ENCODE measurements at places on chromosomes 2 and 18.

- no peak for DNase-seq
Measured at GRCh38 chr2:155442088-155442487, 743.6 kb downstream of the KCNJ3 start.

GRCh38 chr2:189336276-189336975 lies 104.8 kb upstream of the WDR75 start:
- DNase-seq: no peak

DNA sequence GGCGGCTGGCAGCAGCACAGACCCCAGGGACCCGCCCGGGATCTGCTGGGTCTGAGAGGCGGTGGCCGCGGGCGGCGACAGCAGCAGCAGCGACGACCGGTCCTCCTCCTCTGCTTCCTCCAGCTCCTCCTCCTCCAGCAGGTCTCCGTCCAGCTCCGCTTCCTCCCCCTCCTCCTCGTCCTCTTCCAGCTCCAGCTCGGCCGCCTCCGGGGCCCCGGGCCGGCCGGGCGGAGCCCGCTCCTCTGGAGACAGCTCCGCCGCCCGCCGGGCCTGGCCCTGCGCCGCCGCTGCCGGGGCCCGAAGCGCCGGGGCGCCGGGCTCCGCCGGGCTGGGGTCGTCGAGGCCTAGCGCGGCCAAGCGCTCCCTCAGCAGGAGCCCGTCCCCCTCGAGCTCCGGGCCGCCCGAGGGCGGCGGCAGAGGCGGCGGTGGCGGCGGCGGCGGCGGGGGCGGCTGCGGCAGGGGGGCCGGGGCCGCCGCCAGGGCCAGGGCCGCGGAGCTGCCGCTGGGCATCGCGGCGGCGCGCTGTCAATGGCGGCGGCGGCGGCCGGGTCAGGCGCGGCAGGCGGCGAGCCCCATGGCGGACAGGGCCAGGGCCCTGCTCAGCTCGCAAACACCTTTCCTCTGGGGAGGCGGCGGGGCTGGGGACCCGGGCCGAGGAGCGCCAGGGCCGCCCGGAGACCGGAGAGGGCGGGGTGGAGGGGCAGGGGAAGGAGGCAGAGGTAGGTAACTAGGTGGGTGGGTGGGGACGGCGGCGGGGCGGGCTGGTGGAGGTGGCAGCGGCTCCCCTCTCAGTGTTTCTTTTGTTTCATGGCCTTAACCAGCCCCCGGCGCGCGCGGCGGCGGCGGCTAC lies 445 bp downstream of the MEX3C start:
- DNase-seq: peak; percentile 84

DNA sequence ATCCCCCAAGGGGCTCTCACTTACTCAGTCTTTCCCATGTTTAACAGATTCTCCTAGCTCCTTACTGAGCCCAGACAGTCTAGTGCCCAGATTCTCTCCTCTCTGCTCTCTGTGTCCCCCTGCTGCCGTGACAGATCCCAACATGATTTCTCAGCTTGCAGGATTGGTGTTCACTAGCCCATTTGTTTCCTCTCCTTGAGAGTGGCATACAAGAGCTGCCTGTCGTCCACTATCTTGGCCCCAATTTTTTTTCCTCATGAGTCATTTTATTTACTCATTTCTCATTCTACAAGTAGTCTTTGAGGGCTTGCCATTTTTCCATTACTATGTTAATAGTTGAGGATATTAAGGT lies 199.9 kb upstream of the FN1 start:
- DNase-seq: no peak

DNA sequence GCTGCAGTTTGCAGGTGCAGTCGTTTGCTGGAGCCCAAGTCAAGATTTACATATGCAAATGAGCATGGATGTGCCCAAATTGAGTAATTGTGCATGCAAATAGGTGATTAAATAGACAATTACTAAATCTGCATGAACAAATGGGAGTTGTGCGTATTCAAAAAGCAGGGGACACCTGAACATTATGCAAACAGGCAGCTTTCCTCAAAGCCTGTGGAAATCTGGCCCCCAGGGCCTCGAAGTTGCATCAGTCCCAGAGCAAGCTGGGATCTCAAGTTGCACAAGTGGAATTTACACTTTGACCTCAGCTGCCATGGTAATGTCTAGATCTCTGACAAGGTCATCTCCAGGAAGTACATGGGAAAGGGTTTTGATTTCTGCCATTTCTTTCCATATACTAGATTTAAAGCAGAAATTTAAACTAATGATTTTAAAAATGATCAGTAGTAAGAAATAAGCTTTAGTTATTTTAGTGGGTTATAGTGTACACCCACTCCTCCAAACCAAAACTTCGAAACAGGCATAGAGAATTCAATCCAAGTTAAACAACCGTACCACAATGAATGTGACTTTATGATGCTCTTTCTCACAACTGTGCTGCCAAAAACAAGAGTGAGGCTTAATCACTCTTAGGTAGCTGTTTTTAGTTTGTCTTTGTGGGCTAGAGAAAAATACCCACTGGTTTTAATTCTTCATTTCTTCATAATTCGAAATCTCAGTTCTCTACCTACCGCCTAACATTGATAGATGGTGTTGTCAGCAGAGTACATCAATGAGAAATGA lies 110.7 kb downstream of the RND3 start:
- DNase-seq: no peak

- no peak for DNase-seq
Measured at GRCh38 chr2:237096911-237097310, 11.2 kb downstream of the COPS8 start.

DNA sequence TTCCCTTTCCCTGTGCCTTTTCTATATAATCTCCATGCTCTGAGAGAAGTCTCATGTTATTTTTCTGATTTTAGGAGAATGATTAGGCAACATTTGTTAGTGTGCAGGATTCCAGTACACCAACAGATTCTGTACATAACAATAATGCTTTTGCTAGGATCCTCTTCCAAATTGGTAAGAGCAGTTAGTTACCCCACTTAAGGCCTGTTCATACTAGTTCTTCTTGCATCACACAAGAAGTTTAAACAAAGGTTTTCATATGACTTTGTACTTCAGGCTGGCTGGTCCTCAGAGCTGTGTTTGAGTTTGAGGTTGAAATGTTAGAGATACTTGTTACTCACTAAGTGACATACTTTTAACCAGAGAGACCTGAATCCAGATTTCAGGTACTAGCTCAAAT lies 686.9 kb upstream of the NRXN1 start:
- DNase-seq: no peak

DNA sequence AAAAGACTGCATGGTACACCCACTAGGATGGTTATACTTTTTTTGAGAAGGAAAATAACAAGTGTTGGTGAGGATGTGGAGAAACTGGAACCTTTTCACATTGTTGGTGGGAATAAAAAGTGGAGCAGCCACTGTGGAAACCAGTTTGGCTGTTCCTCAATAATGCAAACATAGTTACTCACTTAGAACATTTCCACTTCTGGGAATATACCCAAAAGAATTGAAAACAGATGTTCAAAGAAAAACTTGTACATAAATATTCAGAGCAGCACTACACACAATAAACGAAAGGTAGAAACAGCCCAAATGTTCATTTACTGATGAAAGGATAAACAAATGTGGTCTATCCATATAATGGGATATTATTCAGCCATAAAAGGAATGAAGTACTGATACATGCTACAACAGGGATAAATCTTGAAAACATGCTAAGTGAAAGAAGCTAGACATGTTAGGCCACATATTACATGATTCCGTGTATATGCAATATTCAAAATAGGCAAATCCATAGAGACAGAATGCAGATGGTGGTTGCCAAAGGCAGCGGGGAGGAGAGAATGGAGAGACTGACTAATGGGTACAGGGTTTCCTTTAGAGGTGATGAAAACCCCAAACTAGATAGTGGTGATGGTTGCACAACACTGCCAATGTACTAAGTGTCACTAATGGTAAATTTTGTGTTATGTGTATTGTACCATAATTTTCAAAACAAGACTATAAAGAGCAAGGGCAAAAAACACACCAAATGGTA lies 20.9 kb upstream of the LMAN1 start:
- DNase-seq: no peak

- DNase-seq: no peak
Measured at GRCh38 chr2:128408349-128409305, 90.0 kb upstream of the HS6ST1 start.

- no peak for DNase-seq
Measured at GRCh38 chr18:3985020-3985419, 470.1 kb downstream of the DLGAP1 start.

DNA sequence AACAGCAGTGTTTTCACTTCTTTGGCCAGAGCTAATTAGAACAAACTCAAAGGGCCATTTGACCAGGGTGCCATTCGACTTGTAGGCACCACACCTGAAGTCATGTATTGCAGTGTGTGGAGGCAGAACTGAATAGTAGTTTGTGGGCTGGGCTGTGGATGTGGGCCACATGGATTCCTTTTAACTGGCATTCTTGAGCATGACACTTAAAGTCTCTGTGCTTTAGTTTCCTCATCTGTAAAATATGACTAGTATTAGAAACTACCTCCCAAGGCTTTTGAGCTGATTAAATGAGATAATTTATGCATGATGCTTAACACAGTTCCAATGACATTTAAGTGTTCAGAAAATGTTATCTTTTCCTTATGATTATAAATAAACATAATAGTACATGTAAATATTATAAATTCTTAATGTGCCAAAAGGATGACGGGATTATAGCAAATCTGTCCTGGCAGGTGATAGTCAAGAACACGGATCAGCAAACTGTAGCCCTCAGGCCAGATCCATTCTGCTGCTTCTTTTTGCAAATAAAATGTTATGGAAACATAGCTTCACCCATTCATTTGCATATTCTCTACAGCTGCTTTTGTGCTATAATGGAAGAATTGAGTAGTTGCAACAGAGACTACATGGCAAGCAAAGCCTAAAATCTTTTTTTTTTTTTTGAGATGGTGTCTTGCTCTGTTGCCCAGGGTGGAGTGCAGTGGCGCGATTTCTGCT lies 36.3 kb upstream of the CCDC68 start:
- DNase-seq: no peak

DNA sequence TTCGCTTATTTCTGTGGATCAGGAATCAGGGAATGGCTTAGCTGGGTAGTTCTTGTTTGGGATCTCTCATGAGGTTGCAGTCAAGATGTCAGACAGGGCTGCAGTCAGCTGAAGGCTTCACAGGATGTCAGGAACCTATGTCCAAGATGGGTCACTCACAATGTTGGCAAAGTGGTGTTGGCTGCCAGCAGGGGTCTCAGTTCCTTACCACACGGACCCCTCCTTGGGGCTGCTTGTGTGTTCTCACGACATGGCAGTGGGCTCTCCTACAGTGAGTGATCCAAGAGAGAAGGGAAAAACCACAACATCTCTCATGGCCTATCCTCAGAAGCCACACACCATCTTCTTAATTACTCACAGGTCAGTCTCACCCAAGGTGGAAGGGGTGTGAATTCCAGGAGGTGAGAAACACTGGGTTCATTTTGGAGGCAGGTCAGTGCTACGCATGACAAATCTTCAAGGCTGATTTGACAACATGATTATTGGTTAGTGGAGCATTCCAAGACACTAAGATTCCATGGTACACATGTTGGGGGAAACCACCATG lies 1.3 kb upstream of the ANTXR1 start:
- DNase-seq: no peak

- DNase-seq: no peak
Measured at GRCh38 chr2:37982147-37982582, 57.1 kb downstream of the RMDN2 start.

- peak; percentile 68 for DNase-seq
Measured at GRCh38 chr18:61554117-61554776, 221.0 kb downstream of the CDH20 start.

- DNase-seq: no peak
Measured at GRCh38 chr2:104249629-104250028, 604.3 kb upstream of the POU3F3 start.

GRCh38 chr2:62631160-62632085 lies 74.1 kb upstream of the EHBP1 start:
- DNase-seq: no peak

DNA sequence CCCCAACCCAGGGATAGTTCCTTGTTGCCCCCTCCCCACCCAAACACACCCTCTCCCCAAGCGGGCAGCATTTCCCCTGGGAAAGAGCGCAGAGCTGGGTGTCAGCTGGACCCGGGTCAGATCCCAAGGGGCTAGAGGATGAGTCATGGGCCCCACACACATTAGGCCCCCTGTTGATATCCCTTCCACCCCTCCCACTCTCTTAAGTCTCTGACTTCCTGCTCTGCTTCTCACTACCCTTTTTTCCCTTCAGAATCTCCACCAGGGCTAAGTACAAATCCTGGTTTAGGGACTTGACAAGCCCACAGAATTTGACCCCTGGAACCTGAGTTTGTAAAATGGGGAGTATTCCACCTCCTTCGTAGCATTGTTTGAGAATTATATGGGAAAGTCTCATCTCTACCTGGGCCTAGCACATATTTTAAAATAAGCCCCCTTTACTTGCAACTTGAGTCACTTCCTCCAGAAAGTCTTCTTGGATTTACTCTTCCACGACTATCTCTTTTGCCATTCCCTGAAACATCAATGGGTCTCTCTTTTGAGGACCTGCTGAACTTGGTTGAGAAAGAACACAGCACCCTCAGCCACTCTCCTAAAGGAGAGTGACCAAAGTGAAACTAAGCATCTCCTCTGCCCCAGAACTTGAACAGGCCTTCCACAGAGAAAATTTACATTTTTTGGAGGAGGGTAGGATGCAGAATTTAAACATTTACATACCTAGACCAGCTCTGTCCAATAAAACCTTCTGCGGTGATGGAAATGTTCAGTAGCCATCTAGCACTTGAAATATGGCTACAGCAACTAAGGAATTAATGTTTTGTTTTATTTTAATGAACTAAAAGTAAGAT lies 4.7 kb downstream of the RTKN start:
- DNase-seq: no peak

GRCh38 chr18:79383388-79384056 lies 12.2 kb upstream of the NFATC1 start:
- peak; percentile 58 for DNase-seq

- DNase-seq: no peak
Measured at GRCh38 chr2:44758591-44758990, 182.9 kb upstream of the SIX3 start.

DNA sequence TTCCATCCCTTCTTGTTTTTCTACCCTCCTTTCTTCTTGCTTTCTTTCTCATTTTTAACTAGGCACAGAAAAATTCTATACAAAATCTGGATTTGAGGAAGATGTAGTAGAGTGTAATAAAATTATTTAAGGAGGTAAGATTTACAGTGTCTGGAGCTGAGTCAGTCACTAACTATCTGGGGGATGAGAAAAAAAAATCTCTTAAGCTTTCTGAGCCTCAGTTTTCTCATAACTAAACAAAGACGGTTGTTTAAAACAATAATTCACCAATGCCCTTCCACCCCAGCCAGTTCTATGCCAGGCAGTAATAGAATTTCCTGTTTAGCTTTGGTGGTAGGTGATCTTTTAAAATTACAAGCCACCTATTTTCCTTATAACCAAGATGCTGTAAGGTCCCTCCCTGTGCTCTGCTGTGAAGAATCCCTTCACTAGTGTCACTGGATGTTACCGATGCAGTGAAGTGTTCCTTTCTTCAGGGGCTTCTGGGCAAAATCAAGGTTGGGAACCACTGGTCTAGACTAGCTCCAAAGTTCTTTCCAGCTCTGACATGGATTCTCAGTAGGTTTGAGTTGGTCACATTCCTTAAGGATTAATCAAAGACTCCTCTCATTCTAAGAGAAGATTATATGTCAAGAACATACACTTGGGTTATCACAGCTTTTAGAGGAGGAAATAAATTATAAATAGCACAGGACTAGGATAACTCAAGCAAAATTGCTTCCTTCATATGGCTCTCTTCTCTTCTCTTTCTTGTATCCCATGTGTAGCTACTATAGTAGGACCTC lies 289.0 kb downstream of the CDH2 start:
- DNase-seq: no peak

Data from Right ventricle myocardium inferior (tissue), 1 donor.